Esophagus muscularis mucosa (tissue), 4 donors: ENCODE measurements at places on chromosomes 6 and 20. TPM values are rescaled to one million over a fixed set of nuclear protein-coding genes. Genes with fewer than 3 reads are reported as not detected.

OR2H1 gene
- not detected for total RNA-seq

SAMD3 gene
- 0.39 TPM for total RNA-seq

BNIP5 gene
- not detected for total RNA-seq

EEF1A2 gene
- total RNA-seq = 17.8 TPM

- no peak for DNase-seq
- H3K27ac ChIP-seq = no peak overlapping the region
- H3K27me3 ChIP-seq = no peaks in the 10 kb centered on the region
These were observed 24.5 kb downstream of the FAM110A start for GRCh38 chr20:858011-858410.

- no peaks in the 10 kb centered on the region for H3K4me1 ChIP-seq
- no peak overlapping the region for H3K4me3 ChIP-seq
- no peaks in the 10 kb centered on the region for H3K27me3 ChIP-seq
- no peaks in the 10 kb centered on the region for H3K36me3 ChIP-seq
- no peak for DNase-seq
- H3K27ac ChIP-seq = no peak overlapping the region
These were observed 477.3 kb upstream of the IRAK1BP1 start for GRCh38 chr6:78390066-78390465.

GRCh38 chr20:16444057-16444777, 129.0 kb downstream of the KIF16B start:
- no peak overlapping the region for H3K4me3 ChIP-seq
- H3K4me1 ChIP-seq = peaks cover 22% of the 10 kb centered on the region

DNA sequence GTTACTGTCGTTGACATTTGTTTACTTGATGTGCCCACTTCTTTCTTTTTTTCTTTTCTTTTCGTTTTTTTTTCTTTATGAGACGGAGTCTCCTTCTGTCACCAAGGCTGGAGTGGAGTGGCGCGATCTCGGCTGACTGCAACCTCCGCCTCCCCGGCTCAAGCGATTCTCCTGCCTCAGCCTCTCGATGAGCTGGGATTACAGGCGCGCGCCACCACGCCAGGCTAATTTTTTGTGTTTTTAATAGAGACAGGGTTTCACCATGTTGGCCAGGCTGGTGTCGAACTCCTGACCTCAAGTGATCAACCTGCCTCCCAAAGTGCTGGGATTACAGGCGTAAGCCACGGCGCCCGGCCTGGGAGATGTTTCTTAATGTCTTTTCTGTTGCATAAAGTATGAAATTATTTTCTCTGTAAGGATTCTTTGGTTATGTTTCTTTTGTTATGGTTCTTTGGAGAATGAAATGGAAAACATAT, 33.3 kb upstream of the PRSS16 start:
- H3K36me3 ChIP-seq = no peaks in the 10 kb centered on the region
- H3K4me1 ChIP-seq = no peaks in the 10 kb centered on the region
- H3K27ac ChIP-seq = no peak overlapping the region
- DNase-seq = no peak

GRCh38 chr6:110399219-110400071, 15.9 kb downstream of the DDO start:
- H3K27ac ChIP-seq = no peak overlapping the region
- peak overlapping the region; percentile 58 for H3K4me3 ChIP-seq
- no peaks in the 10 kb centered on the region for H3K27me3 ChIP-seq
- peaks cover 18% of the 10 kb centered on the region for H3K4me1 ChIP-seq
- H3K36me3 ChIP-seq = no peaks in the 10 kb centered on the region

GRCh38 chr6:83068616-83069015, 1.1 kb downstream of the DOP1A start:
- DNase-seq = no peak
- H3K4me1 ChIP-seq = peaks cover 74% of the 10 kb centered on the region
- peak overlapping the region; percentile 94 for H3K4me3 ChIP-seq
- H3K36me3 ChIP-seq = no peaks in the 10 kb centered on the region

- H3K36me3 ChIP-seq = no peaks in the 10 kb centered on the region
- no peaks in the 10 kb centered on the region for H3K27me3 ChIP-seq
- DNase-seq = no peak
- H3K4me3 ChIP-seq = no peak overlapping the region
- H3K4me1 ChIP-seq = no peaks in the 10 kb centered on the region
These were observed 106.9 kb downstream of the IPCEF1 start for GRCh38 chr6:154249499-154250298.

DNA sequence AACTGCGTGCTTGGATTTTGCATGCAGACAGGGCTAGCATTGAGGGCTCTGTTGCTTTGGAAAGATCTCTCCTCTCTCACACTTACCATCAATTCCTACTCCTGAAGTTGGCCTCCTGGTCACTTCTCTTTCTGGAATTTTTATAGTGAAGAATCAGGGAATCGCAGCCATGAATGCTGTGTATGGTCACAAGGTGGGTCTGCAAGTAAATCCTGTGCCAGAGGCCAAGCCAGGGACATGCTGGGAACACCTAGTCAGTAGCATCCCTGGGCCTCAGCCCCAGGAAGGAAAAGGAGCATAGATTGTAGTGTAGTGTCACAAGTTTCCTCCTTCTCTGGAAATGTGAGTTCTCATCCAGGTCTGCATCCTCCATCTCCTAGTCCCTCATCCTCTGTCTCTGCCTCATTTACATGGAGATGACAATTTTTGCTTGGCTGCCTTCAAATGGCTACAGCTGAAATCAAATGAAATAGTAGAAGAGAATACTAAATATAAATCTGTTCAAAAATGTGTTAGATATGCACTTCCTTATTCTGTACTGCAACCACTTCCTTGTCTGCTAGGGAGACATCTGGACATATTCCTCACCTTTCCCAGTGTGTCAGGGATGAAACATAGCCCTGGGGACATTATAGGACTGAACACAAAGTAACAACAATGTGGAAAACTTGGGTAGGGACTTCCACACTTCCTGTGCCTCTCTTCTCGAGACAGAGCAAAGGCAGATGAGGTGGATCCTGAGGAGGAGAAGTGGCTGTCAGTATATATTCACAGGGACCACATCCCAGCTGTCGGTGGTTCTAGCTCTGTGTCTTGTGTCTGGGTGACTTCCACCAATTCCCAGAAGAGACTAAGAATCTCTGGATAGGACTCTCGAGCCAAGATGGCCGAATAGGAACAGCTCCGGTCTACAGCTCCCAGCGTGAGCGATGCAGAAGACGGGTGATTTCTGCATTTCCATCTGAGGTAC, 17.0 kb downstream of the CST9 start:
- H3K27me3 ChIP-seq = peaks cover 8% of the 10 kb centered on the region
- peak; percentile 84 for DNase-seq
- H3K27ac ChIP-seq = no peak overlapping the region

DNA sequence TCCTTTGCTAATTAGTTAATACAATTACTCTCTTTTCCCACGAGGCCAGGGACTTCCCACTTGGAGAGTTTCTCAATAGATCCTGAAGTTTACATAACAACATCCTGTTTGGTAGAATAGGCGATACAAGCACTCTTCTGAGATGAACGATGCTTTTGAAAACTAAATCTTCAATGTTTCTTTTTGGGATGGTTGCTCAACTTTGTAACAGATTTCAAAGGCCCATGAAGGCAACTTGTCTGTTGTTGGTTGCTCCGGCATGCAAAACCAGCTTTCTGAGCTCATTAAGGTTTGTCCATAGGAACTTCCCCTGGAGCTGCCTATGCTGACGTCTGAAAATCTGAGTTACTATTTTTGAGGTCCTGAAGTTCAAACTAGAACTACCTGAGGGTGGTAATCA, 25.9 kb upstream of the ROS1 start:
- no peaks in the 10 kb centered on the region for H3K27me3 ChIP-seq
- H3K4me3 ChIP-seq = no peak overlapping the region
- no peak for DNase-seq
- no peak overlapping the region for H3K27ac ChIP-seq
- peaks cover 2% of the 10 kb centered on the region for H3K4me1 ChIP-seq
